ENCODE measurements at places on chromosomes 11 and 22. TPM values are rescaled to one million over a fixed set of nuclear protein-coding genes. Genes with fewer than 3 reads are reported as not detected.

The FOXRED2 gene
- polyA plus RNA-seq, result 11.5 TPM

The CCDC15 gene
- polyA plus RNA-seq, result 2.9 TPM

The LDHAL6A gene
- polyA plus RNA-seq, result 0.10 TPM

The TCIRG1 gene
- polyA plus RNA-seq, result 20.4 TPM

GRCh38 chr11:126511475-126512115 is 156.1 kb downstream of the ST3GAL4 start:
- no peak overlapping the region for H3K4me3 ChIP-seq
- no peaks in the 10 kb centered on the region for H3K4me1 ChIP-seq

GRCh38 chr22:37111156-37111717 is 1.7 kb upstream of the TMPRSS6 start:
- no peaks in the 10 kb centered on the region for H3K36me3 ChIP-seq
- no peak overlapping the region for H3K27ac ChIP-seq
- no peak overlapping the region for H3K4me3 ChIP-seq

GRCh38 chr11:12175694-12176241 is 65.4 kb downstream of the MICAL2 start:
- no peak overlapping the region for H3K27ac ChIP-seq
- H3K4me3 ChIP-seq, result no peak overlapping the region
- no peaks in the 10 kb centered on the region for H3K36me3 ChIP-seq
- no peaks in the 10 kb centered on the region for H3K4me1 ChIP-seq

DNA sequence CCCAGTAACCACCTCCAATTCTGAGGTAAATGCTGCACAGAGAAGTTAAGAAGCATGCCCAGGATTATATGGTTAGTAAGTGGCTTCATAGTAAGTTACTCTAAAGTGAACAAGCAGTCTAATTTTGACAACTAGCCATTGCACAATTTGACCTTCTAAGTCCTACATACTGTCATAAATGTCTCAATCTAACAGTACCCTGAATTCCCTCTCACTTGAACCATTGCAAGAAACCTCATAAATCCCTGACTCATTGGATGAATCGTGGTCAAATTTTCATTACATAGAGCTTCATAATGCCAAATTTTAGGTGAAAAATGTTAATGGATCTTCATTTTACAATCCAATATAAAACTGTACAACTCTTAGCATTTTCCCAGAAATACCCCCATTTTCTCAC is 217.3 kb upstream of the GRIA4 start:
- H3K36me3 ChIP-seq, result no peaks in the 10 kb centered on the region
- DNase-seq, result no peak
- H3K27ac ChIP-seq, result no peak overlapping the region
- peaks cover 21% of the 10 kb centered on the region for H3K4me1 ChIP-seq
- H3K27me3 ChIP-seq, result no peaks in the 10 kb centered on the region

GRCh38 chr11:69057801-69058200 is 9.1 kb downstream of the TPCN2 start:
- no peak overlapping the region for H3K27ac ChIP-seq
- H3K27me3 ChIP-seq, result no peaks in the 10 kb centered on the region
- no peak for DNase-seq
- H3K4me1 ChIP-seq, result no peaks in the 10 kb centered on the region

DNA sequence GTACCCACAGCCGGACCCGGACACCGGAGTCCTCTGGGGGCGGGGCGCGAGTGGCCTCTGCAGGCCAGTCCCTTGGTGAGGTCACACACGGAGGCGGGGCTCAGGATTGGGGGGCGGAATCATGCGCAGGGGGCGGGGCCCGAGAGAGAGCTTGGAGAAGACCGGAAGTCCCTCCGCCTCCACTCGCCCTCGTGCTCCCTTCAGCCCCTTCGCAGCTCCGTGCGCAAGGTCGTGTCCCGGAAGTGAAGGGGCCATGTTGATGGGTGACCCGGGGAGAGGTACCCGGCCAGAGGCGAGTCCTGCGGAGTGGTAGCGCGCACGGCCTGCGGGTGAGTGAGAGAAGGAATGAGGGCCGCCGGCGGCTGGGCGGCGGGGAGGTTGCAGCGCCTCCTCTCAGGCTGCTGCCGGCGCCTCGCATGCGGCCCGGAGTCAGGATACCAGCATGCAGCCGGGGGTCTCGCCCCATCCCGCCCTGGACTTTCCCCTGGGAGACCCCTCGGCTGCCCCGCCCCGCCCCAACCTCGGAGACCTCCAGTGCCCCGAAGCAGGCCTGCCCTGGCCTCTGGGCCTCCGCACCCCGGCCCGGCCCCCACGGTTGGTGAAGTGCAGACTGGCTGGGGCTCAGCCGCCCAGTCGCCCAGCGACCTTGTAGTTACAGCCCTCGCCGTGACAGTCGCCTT is at the start of gene MIEF1:
TSS of gene MIEF1 (plus strand) at position 182 of the 680 bp plus-strand sequence. CDS start 9,005 bp downstream, outside the sequence.
- H3K27me3 ChIP-seq, result peaks cover 40% of the 10 kb centered on the region
- no peak within 1 kb of the TSS for H3K27ac ChIP-seq
- peaks cover 13% of the 10 kb centered on the region for H3K4me1 ChIP-seq
- peak; percentile 99 for DNase-seq
- H3K36me3 ChIP-seq, result peaks cover 19% of the 10 kb centered on the region

DNA sequence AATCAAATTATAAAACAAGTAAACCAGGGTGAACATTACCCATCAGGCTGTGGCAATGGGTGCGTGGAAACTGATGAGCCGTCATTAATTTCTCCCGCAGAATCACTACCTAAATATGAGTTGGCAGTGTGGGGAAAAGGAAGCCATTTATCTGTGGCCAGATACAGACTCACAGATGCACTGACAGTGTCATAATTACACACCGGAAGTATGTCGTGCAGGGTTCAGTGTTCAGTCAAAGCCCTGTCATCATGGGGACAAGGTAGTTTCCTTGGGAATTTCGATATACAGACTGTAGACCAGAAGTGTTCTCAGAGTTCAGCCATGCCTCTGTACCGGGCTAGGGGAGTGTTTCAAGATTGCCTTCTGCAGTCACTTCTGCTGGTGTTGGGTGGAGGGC is 119.2 kb upstream of the SEZ6L start:
- no peaks in the 10 kb centered on the region for H3K36me3 ChIP-seq
- H3K4me3 ChIP-seq, result no peak overlapping the region
- peaks cover 17% of the 10 kb centered on the region for H3K4me1 ChIP-seq
- H3K27me3 ChIP-seq, result no peaks in the 10 kb centered on the region

DNA sequence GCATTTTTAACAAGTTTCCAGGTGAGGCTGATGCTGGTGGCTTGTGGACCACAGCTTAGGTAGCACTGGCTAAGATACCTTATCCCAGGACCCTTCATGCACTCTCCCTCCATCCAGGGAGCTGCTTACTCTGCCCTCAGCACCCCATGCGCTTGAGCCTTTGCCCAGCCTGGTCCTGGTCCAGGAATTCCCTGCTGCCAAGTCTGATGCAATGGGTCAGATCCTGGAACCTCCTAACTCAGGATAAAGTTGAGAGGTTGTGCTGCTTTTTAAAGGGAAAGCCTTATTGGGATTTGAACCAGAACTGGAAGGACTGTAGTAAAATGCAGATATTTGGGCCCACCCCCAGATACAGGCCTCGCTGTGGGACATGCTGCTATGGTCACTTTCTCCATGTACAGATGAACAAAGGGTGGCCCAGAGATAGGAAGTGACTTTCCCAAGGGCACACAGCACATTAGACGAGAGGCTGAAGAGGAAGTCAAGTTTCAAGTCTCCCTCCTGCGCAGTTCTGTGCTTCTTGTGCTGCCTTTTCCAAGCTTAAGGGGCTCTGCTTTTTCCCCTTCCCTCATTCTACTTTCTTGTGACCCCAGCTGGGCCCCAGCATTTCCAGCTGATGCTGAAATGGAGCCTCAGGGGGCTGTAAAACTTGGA is 824 bp upstream of the LGALS12 start:
- no peaks in the 10 kb centered on the region for H3K27me3 ChIP-seq
- H3K36me3 ChIP-seq, result 0 out of 2 replicates have a peak, but pooled peaks cover 4% of the 10 kb centered on the region
- H3K4me1 ChIP-seq, result peaks cover 26% of the 10 kb centered on the region
- no peak overlapping the region for H3K4me3 ChIP-seq
- no peak for DNase-seq

- H3K27me3 ChIP-seq, result no peaks in the 10 kb centered on the region
- no peak for DNase-seq
- no peak overlapping the region for H3K4me3 ChIP-seq
- no peaks in the 10 kb centered on the region for H3K4me1 ChIP-seq
Measured at GRCh38 chr11:107731941-107732688, 20.3 kb upstream of the SLN start.

GRCh38 chr22:24089951-24090350 is 78.8 kb downstream of the CABIN1 start:
- DNase-seq, result no peak
- no peaks in the 10 kb centered on the region for H3K4me1 ChIP-seq
- no peaks in the 10 kb centered on the region for H3K27me3 ChIP-seq

GRCh38 chr11:26188554-26188953 is 143.4 kb upstream of the ANO3 start:
- no peaks in the 10 kb centered on the region for H3K4me1 ChIP-seq
- DNase-seq, result no peak
- no peak overlapping the region for H3K4me3 ChIP-seq
- H3K27me3 ChIP-seq, result no peaks in the 10 kb centered on the region

- no peak for DNase-seq
- no peaks in the 10 kb centered on the region for H3K27me3 ChIP-seq
- no peak overlapping the region for H3K27ac ChIP-seq
- no peaks in the 10 kb centered on the region for H3K36me3 ChIP-seq
- no peak overlapping the region for H3K4me3 ChIP-seq
Measured at GRCh38 chr22:37165066-37165465, 15.3 kb upstream of the IL2RB start.

DNA sequence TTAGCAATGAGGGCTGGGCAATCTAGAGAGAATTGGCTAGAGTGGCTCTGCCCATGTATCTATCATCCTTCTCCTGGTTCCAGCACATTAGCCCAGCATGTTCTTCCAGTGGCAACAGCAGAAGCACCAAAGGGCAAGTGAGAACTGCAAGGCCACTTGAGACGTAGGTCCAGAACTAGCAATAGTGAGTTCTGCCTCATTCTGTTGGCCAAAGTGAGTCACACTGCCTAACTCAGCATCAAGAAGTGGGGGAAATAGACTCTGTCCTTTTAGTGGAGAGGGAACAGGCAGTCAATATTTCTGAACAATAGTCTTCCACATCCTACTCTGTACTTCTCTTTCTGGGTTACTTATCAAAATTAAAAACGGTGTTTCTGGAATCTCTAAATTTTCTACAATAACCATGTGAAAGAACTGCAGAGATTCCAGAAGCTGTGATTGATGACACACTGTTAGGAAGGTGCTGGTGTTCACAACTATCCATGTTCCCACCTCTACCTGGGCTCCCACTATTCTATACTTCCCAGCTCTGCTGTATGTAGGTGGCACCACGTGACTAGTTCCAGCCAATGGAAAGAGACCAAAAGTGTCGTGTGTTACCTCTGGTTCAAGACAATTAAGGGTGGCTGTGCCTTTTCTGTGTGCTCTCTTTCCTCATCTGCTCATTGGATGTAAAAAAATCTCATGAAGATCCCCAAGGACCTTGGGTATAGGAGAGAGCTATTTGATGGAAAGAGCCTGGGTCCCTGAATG is 23.4 kb upstream of the GRK3 start:
- H3K36me3 ChIP-seq, result no peaks in the 10 kb centered on the region
- no peaks in the 10 kb centered on the region for H3K27me3 ChIP-seq
- no peaks in the 10 kb centered on the region for H3K4me1 ChIP-seq
- no peak for DNase-seq
- no peak overlapping the region for H3K4me3 ChIP-seq
- H3K27ac ChIP-seq, result no peak overlapping the region

GRCh38 chr11:14612694-14613093 is 30.9 kb upstream of the PDE3B start:
- H3K27ac ChIP-seq, result no peak overlapping the region
- no peaks in the 10 kb centered on the region for H3K27me3 ChIP-seq
- H3K4me1 ChIP-seq, result no peaks in the 10 kb centered on the region
- H3K4me3 ChIP-seq, result no peak overlapping the region
- H3K36me3 ChIP-seq, result no peaks in the 10 kb centered on the region
- DNase-seq, result no peak

GRCh38 chr22:30190574-30190973 is 56.0 kb downstream of the LIF start:
- peaks cover 28% of the 10 kb centered on the region for H3K4me1 ChIP-seq
- H3K36me3 ChIP-seq, result no peaks in the 10 kb centered on the region
- H3K4me3 ChIP-seq, result no peak overlapping the region

Measured in GM23338 (cell line).